CD4-positive, alpha-beta T cell treated with Interleukin-15 for 4 hours (primary cell): ENCODE measurements at places on chromosomes 16 and 17.

GRCh38 chr16:57314161-57314785 is 29.8 kb upstream of the PLLP start:
- no peak for DNase-seq

GRCh38 chr17:37553401-37553966 is 55.7 kb downstream of the SYNRG start:
- no peak for DNase-seq

DNA sequence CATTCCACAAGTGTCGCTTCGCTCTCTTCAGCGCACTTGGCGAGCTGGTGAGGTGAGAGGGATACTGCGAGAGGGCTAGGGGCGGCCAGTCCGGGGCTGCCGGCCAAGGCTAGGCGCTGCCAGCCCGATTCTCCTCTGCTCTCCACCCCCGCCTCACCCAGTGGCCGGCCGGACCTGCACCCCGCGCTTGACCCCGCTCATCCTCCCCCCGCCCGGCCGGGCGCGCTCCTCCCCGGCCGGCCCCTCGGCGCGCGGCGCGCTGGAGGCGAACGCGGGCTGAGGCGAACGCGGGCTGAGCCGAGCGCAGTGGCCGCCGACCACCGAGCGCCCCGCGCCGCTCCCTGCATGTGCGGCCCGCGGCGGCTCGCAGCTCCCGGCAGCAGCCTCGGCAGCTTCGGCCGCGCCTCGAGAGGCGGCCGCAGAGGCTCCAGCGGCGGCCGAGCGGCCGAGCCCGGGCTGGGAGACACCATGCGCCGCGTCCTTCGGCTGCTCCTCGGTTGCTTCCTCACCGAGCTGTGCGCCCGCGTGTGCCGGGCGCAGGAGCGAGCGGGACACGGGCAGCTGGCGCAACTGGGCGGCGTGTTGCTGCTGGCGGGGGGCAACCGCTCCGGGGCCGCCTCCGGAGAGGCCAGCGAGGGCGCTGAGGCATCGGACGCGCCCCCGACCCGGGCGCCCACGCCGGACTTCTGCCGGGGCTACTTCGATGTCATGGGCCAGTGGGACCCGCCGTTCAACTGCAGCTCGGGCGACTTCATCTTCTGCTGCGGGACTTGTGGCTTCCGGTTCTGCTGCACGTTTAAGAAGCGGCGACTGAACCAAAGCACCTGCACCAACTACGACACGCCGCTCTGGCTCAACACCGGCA is at the start of gene SHISA9:
TSS of gene SHISA9 (plus strand) at position 2 of the 865 bp plus-strand sequence.
- DNase-seq: no peak

GRCh38 chr17:38602453-38602852 is 3.3 kb downstream of the SRCIN1 start:
- no peak for DNase-seq

- no peak for DNase-seq
Observed at GRCh38 chr17:16440901-16441629, 25.7 kb downstream of the TRPV2 start.

DNA sequence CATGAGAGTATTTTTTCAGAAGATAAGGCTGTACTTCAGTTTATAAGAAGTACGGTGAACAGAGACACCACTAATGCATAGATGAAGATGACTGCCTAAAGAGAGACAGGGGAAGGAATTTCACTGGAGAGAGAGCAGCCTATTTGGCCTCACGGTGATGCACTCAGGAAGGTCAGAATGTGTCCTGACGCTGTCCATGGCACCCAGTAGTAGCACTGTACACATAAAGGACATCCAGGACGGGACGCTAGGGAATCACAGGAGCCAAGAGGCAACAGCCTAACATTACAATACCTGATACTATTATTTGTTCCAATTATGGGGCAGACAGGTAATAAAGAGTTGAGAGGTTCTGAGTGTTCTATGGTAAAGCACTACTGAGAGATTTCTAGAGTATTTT is 24.9 kb upstream of the LRRC37A start:
- no peak for DNase-seq

- no peak for DNase-seq
Observed at GRCh38 chr16:62927122-62927521, 890.9 kb upstream of the CDH8 start.

DNA sequence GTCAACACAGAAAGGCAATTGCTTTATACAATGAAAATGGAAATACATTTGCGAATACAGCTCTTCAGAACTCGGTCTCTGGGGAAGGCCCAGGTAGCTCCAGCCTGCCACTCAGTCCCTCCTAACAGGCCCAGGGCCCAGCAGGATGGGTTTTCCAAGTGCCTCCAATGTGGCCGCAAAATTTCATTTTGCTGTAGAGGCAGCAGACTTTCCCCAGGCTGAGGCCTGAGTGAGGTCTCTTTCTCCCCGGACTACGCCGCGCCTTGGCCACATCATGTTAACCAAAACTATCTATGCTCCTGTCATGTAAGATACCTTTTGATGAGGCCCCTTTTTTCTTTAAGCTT is 606.0 kb upstream of the SALL1 start:
- no peak for DNase-seq
